Kidney epithelial cell (primary cell): ENCODE measurements at places on chromosomes 2 and 18. TPM values are rescaled to one million over a fixed set of nuclear protein-coding genes. Genes with fewer than 3 reads are reported as not detected.

DNA sequence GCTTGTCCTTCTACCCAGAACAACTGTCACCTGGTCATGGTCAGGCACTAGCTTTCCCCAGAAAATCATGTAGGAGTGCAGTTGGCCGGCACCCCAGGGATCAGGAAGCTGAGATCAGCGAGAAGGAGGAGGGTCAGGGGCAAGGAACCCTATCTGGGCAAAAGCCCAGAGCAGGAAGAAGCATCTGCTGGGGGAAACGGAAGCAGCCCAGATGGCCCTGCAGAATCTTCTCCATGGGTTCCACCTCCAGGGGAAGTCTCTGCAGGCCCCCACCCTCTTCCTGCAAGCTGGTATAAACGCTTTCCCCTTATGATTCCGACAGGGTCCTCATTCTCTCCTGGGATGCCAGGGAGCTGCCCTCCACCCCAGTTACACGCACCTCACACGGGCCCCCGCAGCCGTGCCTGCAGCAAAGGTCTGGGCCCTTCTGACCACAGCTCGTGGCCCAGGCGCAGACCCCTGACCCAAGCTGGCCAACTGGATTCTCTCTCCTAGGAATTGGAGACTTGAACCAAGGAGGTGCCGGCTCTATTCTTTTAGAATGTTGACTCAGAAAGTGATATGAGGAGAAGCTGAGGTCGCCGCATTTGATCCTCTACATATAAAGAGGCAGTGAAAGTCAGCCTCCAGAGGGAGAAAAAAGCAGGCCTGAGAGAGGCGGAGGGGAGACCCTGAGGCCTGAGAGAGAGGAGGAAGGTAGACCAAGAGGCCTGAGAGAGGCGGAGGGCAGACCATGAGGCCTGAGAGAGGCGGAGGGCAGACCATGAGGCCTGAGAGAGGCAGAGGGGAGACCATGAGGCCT lies 71.0 kb downstream of the STPG4 start:
- DNase-seq, result no peak

GRCh38 chr2:112486895-112487294 lies 4.9 kb downstream of the TTL start:
- DNase-seq, result no peak

GRCh38 chr18:30094556-30094955 lies 948.0 kb downstream of the DSC3 start:
- DNase-seq, result peak; percentile 2

The NXPH2 gene
- total RNA-seq, result not detected in 2 replicates

The TUBB6 gene
- 387 and 512 TPM in 2 replicates for total RNA-seq

- DNase-seq, result peak; percentile 95
Measured at GRCh38 chr2:28408764-28409599, 16.3 kb downstream of the FOSL2 start.

GRCh38 chr2:65604246-65604645 lies 171.8 kb upstream of the SPRED2 start:
- DNase-seq, result no peak

GRCh38 chr2:39017334-39017733 lies 103.5 kb downstream of the SOS1 start:
- no peak for DNase-seq

The CFAP221 gene
- total RNA-seq, result 1.0 and 1.8 TPM in 2 replicates

GRCh38 chr2:175889701-175890302 lies 112.3 kb downstream of the LNPK start:
- no peak for DNase-seq

The ANKZF1 gene
- total RNA-seq, result 43.5 and 52.3 TPM in 2 replicates

- DNase-seq, result no peak
Measured at GRCh38 chr2:187834787-187835186, 280.6 kb upstream of the TFPI start.

GRCh38 chr2:137115081-137115794 lies 349.9 kb downstream of the THSD7B start:
- no peak for DNase-seq

GRCh38 chr2:239596792-239597191 lies 196.0 kb upstream of the HDAC4 start:
- no peak for DNase-seq

DNA sequence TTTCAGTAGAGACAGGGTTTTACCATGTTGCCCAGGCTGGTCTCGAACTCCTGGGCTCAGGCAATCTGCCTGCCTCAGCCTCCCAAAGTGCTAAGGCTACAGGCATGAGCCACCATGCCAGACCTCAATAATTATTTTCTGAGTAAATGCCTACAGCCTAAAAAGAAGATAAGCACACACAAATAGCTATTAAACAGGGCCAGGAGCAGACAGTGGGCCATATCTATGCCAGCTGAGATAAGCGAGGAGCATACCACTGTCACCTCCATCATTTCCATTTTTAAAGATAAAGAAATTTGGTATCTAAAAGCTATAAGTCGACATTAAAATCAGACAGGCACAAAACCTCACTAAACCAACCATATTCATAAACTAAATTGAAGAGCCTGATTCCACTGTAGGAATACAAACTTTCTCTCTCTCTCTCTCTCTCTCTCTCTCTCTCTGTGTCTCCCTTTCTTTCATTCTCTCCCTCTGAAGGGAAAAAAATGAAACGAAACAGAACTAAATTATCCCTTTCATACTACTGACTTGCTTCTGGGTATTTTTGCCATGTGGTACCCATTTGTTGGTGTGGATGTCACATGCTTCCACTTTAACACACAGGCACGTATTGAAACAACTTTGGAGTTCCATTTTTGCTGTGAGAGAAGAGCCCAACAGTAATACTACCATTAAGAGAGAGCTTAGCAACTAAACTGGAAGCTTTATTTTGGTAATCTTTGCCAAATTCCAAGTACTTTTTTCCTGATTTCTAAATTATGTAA lies 51.0 kb downstream of the FARSB start:
- DNase-seq, result no peak
